Foreskin melanocyte (primary cell): ENCODE measurements at places on chromosomes 1 and 21.
A peak's percentile ranks its signal among the peaks of the same experiment; 100 is the strongest.

GRCh38 chr1:47883963-47884362, 113.2 kb downstream of the TRABD2B start:
- no peak for DNase-seq

GRCh38 chr1:180094705-180095295, 59.9 kb upstream of the QSOX1 start:
- no peak for DNase-seq

- DNase-seq: peak; percentile 66
These were observed 90.1 kb upstream of the SLC25A33 start for GRCh38 chr1:9449110-9449627.

DNA sequence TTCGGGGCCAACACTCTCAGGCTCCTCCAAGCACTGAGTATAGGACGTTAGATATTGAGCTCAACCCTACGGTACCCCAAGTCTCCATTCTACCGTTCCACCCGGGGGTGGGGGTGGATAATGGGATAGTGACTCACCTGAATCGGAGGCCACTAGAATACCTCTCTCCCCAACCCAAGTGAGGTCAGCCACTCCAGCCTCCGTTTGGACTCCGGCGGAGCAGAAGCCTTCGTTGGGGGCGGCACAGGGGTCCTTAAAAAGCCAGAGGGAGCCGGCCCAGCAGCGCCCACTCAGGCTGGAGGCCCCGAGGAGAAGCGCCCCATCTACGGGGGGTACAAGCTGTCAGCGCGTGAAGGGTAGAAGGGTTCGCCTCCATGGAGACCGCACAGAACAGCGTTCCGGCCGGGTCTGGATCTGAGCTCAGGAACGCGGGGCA, 556 bp downstream of the WDR77 start:
- DNase-seq: no peak

DNA sequence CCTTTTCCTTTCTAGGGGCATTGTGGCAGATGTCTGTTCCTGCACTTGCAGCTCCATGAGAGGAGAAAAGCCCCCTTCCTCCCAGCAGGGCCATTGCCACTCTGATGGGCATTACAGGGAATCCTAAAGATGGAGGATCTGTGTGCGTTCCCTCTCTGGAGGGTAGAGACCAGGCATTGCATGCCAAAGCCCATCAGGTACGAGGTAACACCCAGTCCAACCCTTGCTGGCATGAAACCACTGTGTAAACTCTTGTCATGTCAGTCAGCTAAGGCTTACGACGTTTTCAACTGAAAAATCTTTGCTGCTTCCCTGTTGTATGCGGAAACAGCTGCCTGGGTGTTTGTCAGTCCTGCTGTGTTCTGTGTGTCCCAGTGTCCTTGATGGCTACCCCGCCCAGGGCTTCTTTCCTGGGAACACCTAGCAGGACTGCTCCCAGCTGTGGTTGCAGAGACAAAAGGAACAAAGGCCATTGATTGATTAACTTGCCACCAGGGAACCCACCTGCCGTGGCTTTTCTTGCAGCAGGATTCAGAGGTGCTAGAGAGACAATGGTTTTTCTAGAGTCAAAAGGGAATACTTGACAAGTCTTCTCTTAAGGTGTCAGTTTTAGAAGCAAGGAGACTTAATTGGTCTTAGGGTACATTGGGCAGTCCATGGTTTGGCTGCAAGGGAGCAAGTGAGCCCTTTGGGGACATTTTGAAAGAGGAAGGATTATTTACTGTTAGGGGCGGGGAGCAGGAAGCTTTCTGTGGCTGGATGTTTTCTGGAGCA, 24.6 kb downstream of the B3GALT5 start:
- no peak for DNase-seq

DNA sequence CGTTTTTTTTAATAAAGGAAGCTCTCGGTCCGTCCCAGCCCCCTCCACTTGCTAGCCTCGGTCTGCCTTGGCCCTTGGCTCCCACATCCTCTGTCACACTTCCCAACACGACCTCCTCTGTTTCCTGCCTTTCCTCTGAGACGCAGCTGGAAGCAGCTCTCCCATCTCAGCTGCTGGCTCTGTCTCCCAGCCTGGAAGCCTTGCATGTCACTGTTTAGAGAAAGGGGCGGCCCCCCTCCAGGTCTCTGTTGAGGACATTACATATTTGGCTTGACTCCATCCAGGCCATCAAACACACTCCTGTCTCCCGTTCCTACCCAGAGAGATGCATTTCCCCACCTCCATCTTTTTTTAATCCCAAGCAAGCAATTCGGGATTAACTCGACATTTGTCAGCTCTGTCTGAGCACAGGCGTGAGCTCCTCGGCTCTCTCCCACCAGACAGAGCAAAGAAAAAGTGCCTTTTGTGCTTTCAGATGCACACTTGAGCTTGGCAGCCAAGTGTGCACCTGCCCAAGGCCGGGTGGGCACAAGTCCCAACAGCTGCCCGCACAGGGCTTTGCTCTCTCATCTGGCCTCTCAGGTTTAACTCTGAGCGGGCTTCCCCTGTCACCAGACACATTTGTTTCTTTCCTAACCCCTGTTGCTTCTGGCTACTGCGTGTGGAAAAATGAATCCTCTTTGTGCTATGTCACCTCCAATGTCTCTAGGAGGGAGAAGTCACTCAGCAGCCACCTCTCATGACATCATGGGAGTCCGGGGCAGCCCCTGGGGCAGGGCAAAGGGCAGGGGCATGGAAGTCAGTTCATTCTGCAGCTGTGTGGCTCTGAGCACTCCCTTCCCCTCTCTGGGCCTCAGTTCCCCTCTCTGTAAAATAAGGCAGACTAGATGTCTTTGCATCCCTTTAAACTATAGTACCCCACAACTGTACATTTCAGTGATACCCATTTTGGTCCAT, 108.3 kb downstream of the KCND3 start:
- DNase-seq: no peak

DNA sequence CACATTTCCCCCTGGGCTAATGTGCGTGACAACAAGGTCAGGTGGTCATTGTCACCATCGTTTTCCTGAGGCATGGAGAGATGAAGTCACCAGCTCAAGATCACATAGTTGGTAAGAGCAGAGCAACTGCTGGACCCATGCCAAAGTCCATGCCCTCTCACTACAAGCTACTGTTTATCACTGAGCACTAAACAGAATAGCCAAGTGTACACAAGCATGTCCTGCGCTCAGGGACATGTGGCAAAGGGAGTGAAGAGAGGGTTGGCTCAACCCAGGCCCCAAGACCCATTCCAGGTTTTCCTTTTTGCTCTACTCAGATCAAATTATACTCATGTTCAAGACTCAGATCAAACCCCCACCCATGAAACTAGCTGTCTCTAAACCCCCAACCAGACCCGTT, 20.8 kb downstream of the LRRC52 start:
- DNase-seq: peak; percentile 20

GRCh38 chr21:33011462-33011861, 14.3 kb upstream of the OLIG2 start:
- DNase-seq: no peak

- no peak for DNase-seq
These were observed 51.7 kb downstream of the IL23R start for GRCh38 chr1:67217938-67218337.

GRCh38 chr1:185627761-185628501, 106.3 kb upstream of the HMCN1 start:
- DNase-seq: no peak

- no peak for DNase-seq
These were observed at the start of gene TMEM52 for GRCh38 chr1:1918901-1919303. Gene TMEM52, minus strand, starts transcription at chr1:1919279. Its CDS starts 14 bp downstream, at chr1:1919265.

DNA sequence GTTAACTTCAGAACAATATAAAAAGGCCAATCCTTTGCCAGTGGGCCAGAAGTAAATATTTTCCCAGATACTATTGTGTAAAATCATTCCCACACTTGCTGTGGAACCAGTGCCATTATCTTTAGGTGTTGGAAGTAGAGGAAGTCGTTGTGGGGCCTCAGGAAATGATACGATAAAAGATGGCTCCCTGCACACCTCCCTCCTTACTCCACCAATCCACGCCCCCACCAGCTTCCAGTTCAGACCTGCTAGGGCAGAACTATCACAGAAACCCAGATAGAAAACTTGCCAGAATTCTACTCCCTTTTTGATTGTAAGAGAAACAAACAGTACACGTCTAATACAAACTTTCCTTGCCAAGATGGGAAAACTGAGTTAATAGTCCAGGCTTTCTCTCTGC, 173.0 kb upstream of the FMN2 start:
- DNase-seq: no peak

- no peak for DNase-seq
These were observed 82.2 kb upstream of the SLFNL1 start for GRCh38 chr1:41103766-41104165.

- DNase-seq: no peak
These were observed 81.1 kb downstream of the CACHD1 start for GRCh38 chr1:64550946-64551605.

DNA sequence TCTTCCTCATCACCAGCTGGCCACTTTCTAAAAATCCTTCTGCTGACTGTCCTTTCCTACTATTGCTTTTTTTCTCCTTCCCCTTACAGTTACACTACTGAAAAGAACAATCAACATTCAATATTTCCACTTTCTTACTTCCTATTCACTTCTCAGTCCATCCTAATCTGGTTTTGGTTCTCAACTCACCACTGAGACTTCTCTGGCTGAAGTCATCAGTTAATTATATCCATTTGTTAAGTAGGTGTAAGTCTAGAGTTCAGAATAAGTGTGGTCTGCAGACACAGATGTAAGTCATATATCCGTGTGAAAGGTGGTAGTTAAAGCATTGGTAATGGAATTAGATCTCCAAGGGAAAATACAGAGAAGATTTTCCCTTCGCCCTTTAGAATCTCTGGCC, 21.4 kb downstream of the PEA15 start:
- DNase-seq: no peak

- no peak for DNase-seq
These were observed 258.3 kb upstream of the ADAMTS5 start for GRCh38 chr21:27225151-27225550.

GRCh38 chr1:4931486-4931885, 277.1 kb downstream of the AJAP1 start:
- DNase-seq: no peak

DNA sequence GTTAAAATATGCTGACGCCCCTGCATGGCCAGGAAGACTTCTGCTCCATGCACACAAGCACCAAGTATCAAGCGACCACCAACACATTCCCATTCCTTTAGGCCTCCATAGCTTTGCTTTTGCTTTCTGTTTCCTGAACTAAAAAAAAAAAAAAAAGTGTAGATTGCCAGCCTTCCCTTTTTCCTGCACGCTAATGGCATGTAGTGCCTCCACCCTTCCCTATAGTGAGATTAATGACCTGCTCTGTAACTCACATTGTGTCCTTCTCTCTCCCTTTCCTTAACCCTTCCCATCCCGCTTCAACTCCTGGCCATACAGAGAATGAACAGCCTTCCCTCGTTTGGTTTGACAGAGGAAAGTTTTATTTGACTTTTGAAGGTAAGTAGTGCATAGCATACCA, 57.1 kb upstream of the DYNLT5 start:
- no peak for DNase-seq

DNA sequence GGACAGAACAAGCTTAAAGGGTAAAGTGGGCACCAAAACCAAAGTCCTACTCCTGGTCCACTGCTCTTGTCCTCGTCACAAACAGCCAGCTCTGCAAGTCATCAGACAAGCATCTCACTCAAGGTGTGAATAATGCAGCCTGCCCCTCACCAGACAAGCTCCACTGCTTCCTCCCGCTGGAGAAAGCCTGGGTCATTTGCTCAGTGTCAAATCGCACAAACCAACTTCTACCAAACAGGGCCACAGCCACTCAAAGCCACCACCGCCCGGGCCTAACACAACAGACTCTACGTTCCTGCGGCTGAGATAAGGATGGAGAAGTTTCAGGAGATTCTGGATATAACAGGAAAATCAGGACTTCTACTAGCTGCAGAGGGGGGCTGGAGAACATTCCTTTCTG, 3.3 kb downstream of the SSBP3 start:
- no peak for DNase-seq

DNA sequence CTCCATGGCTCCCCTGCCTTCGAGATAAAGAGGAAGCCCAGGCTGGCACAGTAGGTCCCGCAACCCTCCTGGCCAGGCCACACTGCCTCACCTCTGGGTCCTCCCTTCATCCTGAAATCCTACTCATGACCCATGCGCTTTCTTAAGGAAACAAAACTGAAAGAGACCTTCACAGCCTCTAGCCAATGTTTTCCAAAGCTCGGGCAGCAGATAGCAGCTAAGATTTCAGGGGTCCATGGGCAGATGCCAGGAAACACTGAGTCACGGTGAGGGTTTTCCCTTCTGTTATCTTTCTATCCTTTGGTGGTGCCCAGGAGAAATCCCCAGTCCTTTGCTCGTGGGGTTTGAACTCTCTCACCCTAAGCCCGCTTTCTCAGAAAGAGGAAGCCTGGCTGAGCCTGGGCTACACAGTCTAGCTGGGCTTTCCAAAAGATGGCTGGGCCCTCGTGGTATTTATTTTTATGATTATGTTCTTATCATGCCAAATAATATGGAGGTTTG, 26.6 kb downstream of the TTC39A start:
- no peak for DNase-seq

GRCh38 chr1:27656157-27656893, 15.7 kb downstream of the IFI6 start:
- DNase-seq: no peak

- DNase-seq: no peak
These were observed 1.1 kb upstream of the ESPN start for GRCh38 chr1:6423321-6423999.

DNA sequence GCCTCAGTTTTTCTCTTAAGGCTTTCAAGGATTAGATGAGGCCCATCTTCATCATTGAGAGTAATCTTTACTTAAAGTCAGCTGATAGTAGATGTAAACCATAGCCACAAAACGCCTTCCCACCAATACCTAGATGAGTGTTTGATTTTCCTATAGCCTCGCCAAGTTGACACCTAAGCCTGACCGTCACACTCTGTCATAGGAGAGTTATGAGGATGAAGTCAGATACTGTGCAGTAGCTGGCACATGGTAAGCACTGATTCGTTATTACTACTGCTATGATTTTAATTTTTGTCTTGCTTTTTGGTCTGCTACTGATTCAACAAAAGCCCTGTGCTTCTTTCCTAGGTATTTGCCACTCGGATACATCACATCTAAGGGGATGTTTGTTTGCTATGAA, 395.5 kb downstream of the RPS6KC1 start:
- no peak for DNase-seq

DNA sequence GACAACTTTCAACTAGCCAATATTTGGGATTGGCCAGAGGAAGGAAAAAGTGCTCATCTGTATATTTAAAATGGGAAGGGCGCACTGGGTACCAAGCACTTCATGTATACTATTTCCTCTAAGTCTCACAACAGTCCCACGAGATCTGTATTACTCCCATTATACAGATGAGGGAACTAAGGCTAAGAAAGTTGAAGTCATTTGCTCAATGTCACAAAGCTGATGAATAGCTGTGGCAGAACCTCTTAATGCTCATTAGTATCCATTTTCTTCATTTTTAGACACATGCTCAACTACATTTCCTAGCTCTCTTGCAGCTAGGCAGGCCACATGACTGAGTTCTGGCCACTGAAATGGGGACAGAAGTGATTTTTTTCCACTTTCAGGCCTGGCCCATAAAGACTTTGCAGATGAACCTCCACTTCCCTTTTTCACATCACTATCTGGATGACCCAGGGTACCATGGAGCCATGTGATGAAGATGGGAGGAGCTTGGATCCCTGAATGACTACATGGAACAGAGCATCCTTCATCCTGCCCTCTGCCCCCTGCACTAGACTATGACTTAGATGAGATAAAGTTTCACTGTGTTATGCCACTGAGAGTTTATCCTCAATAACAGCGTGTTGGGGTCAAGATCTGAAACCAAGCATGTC, 31.8 kb downstream of the ATF3 start:
- no peak for DNase-seq

GRCh38 chr1:174118751-174119150, 40.6 kb upstream of the RABGAP1L start:
- DNase-seq: no peak
